GM04503 (cell line): ENCODE measurements at places on chromosomes 7 and 10.
A peak's percentile ranks its signal among the peaks of the same experiment; 100 is the strongest.

GRCh38 chr10:3054183-3054850 is 13.0 kb upstream of the PFKP start:
- no peak for DNase-seq

- DNase-seq = no peak
Observed at GRCh38 chr7:133828906-133829305, 298.2 kb upstream of the LRGUK start.

GRCh38 chr10:644076-644942 is 45.2 kb downstream of the DIP2C start:
- DNase-seq = no peak

DNA sequence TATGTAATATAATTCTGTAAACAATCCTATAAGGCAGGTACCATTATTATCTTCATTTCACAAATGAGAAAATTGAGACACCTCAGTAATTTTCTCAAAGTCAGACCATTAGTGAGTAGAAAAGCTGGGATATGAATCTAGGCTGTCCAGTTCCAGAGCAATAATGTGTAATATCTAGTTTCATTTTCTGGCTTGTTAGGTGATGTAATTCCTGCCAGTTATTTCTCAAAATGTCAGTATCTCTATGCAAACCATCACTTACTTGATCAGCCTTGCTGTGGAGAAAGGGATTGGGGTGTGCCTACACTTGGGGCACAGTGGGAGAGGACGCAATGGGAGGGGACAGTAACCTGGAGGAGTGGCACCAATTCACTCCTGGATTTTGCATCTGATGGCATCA is 157.5 kb downstream of the LYZL1 start:
- no peak for DNase-seq

- no peak for DNase-seq
Observed at GRCh38 chr10:74063256-74063655, 65.3 kb downstream of the VCL start.

- DNase-seq = no peak
Observed at GRCh38 chr7:55472928-55473725, 99.2 kb downstream of the VOPP1 start.

- no peak for DNase-seq
Observed at GRCh38 chr10:70915806-70916205, 27.4 kb upstream of the PCBD1 start.

- peak; percentile 44 for DNase-seq
Observed at GRCh38 chr7:139725077-139725476, 52.7 kb downstream of the HIPK2 start.

- no peak for DNase-seq
Observed at GRCh38 chr7:144391823-144392255, 11.7 kb downstream of the NOBOX start.

GRCh38 chr7:143992670-143993069 is 7.5 kb upstream of the OR6B1 start:
- no peak for DNase-seq

DNA sequence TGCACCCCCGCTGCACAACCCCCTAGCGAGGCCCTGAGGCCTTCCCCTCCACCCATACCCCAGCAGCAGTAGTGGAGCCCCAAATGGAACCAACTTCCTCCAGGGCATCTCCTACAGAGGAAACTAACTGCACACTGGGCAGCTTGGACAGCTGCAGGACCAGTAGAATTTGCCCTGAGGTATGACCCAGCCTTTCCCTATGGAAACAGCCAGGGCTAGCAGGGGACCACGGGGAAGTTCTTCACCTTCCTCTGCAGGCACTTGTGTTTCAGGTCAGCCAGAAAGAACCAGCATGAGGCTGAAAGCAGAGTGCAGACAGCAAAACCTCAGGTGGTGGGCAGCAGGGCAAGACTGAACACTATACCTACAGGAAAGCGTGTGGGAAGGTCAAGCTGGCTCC is 5.7 kb upstream of the EEPD1 start:
- DNase-seq = no peak
